ENCODE measurements at places on chromosomes 1 and 21. TPM values are rescaled to one million over a fixed set of nuclear protein-coding genes. Genes with fewer than 3 reads are reported as not detected.

The BRDT gene
- 0.15 TPM for total RNA-seq

- DNase-seq: no peak
Observed at GRCh38 chr1:221810406-221810805, 68.5 kb upstream of the DUSP10 start.

GRCh38 chr1:22133247-22133930, 9.5 kb downstream of the WNT4 start:
- DNase-seq: peak; percentile 44

The C1orf116 gene
- total RNA-seq: 0.55 TPM

DNA sequence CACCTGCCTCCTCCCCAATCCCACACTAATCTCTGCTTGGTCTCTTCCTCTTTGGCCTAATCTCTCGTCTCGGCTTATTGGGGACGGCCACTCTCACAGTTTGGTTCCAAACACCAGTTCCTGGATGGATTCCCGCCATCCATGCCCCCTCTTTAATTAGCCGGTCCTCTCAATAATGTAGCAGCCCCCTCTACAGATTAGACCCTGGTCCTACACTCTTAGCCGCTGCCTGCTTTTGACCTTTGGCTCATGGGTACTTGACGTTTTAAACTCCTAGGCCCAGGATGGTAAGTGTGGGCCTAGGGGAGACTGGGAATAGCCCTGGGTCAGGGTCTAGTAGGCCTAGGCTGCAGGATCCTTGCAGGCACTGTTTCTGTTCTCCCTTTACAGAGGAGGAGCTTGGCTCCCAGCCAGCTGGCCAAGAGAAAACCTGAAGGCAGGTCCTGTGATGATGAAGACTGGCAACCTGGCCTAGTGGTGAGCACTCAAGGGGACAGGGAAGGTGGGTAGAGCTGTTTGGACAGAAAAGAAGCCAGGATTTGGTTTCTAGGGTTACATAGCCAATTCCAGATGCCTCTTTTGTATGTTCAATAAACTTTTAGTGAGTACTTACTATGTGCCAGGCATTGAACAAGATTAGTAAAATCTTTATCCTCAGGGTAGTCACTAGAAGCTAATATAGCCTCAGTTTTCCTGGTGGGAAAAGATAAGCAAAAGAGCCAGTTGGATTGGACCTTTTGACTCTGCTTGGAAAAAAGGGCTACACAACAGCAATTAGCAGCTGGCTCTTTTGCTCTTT, 758 bp downstream of the RAD54L start:
- DNase-seq: peak; percentile 63

The MAGOH gene
- total RNA-seq: 82.7 TPM

DNA sequence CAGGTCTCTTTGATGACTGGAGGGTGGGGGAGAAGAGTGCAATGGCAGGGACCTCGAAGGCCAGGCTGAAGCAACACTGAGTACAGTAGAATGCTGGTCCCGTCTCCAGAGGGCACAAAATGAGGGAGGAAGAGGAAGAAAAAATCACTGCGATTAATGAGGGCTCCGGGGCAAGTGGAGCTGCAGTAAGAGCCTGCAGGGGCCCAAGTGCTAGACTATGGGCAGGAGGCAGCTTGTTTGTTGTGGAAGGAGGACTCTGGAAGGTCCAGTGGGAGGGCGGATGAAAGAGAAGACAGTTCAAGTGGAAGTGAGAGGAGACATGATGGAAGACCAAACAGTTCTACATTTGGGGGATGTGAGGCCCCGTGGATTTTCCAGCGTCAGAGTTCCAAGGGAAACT, 17.4 kb downstream of the TMCC2 start:
- no peak for DNase-seq
